ENCODE measurements at places on chromosomes 6 and 20.

GRCh38 chr20:36061754-36062153, 92.8 kb upstream of the EPB41L1 start:
- no peak for DNase-seq

GRCh38 chr6:1949538-1949937, 295.9 kb downstream of the GMDS start:
- no peak for DNase-seq

DNA sequence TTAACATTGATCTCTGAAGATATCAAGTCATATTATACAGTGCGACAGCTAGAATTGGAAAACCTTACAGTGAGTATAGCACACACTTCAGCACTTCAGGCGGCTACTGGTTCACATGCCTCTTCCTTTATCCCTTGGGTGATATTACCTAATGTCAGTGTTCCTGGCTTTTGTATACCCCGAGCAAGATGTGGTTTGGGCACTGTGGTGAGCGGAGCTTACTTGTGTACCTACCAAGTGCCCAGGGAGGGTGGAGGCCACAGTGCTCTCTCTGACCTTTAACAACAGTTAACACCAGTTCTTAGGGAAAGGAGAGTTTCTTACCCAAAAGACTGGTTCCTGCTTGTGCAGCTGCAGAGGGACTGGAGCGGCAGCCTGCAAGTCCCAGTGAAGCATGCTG, 64.4 kb downstream of the PTPN1 start:
- no peak for DNase-seq

DNA sequence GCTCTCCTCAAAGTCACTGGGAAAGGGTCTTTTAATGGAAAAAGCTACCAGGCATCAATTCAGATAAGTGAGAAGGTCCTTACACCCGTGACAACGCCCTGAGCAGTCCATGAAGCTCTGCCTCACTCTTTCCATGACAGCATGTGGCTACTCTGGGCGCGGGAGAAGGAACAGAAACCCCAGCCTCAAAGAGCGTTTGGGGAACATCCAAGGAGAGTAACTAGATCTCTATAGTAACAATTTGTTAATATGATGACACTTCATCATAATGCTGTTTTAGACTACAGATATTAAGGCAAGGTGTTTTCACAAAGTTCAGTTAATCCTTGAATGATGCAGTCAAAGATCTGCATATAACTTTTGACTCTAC, 55.2 kb downstream of the KIF6 start:
- DNase-seq, result no peak

DNA sequence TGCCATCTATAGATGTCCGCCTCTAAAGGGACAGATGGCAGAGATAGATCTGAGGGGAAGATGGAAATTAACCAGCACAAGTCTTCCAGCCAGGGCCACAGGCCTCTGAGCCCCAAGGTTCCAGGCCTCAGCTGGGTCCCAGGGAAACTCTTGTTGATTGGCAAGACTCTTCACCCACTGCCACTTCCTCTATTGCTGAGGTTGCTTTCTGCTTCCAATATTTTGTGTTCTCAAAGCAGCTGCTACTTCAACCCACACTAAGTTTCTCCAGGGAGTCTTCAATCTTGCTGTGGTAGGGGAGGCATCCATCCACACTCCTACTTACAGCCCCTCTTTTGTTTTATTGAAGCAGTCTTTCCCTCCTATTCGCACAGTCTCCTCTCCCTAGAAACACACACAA, 36.4 kb upstream of the SASH1 start:
- no peak for DNase-seq

GRCh38 chr20:8547968-8548588, 416.0 kb downstream of the PLCB1 start:
- DNase-seq, result no peak

DNA sequence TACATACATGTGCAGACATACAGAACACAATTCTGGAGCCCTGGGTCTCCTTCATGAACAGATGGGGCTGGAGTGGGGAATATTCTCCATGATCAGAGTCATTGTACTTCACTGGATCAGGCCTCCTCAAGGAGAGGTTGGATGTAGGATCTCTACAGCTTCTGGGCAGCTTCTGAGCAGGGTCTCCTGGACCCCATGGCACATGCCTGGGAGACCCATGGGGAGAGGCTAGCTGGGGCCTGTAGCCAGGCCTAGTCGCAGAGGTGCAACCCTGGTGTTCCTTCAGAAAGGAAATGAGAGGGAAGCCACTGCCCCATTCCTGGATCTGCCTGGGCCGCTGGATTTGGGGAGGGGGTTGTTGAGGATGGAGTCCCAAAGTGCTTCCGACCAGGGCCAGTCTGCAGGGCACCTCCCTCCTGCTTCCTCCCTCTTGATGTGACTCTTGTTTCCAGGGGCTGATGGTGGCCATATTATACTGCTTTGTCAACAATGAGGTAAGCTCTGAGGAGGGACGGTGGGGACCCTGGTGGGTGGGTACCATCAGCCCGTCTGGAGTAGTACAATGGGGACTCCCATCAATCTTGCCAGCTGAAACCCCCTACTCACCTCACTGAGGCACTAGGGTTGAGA, 31.8 kb downstream of the GLP1R start:
- DNase-seq, result no peak

DNA sequence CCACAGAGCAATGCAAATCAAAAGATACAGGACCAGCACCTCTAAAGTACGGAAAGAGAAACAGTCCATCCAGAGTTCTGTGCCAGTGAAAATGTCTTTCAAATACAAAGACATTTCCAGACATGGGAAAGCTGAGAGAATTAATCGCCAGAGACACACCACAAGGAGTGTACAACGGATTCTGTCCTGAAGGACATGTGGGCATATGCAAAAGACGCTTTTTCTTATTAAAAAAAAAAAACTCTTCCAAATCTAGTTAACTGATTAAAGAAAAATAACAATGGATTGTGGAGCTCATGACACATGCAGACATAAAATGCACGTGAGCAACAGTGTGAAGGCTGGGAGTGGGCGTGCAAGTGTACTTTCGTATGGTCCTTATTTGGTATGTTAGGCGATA, 22.8 kb downstream of the KIF25 start:
- no peak for DNase-seq

DNA sequence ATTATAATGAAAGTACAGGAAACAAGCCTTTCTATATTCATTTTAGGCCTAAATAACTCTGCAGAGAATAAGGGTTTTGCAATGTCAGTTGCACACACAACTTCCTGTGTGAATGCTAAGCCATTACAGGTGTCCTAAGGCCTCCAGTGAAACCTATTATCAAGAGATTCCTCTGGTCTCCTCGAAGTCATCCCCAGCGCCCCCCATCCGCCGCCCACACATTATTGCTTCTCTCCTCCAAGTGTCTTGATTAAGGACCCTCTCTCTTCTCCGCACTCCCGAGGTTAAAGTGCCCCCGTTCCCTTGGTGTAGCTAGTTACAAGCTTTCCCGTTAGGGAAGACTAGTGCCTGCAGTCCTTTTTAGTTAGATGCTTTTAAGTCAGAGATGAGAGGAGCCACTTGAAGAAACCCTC, 1.3 kb downstream of the HIVEP2 start:
- no peak for DNase-seq

DNA sequence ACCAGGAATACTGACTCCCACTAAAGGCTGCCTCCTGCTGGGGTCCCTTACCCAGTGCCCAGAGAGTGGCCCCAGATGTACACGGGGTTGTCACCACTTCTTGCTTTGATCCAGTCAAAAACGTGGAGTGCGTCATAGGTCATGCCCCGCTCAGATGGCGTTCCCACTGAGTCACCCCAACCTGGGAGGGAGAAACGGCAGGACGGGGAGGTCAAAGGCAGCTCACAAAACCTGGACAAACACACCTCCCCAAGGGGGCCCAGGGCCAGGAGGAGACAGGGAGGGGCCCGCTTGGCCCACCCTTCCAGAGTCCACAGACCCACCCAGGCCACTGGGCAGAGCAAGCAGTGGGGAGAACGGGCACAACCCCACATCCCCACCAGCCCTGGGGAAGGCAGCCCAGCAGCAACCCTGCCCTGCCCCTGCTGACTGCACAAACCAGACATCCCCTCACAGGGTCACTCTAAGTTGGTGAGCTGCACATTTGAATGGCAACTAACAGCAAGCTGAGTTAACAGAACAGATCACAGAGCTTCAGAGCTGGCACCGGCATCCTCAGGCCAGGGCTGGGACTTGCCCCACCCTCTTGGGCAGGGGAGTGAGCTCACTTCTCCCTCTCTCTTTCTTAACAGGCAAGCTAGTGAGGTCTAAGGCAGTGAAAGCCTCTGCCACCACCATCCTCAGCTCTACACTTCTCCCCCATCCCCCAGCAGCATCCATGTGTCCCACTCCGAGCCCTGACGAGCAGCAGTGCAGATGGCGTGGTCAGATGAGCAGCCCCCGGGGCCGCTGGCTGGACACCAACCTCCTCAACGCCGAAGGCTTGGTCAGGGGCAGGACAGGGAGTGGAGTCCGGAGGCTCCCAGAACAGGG, 61.7 kb downstream of the PYGB start:
- DNase-seq, result no peak

DNA sequence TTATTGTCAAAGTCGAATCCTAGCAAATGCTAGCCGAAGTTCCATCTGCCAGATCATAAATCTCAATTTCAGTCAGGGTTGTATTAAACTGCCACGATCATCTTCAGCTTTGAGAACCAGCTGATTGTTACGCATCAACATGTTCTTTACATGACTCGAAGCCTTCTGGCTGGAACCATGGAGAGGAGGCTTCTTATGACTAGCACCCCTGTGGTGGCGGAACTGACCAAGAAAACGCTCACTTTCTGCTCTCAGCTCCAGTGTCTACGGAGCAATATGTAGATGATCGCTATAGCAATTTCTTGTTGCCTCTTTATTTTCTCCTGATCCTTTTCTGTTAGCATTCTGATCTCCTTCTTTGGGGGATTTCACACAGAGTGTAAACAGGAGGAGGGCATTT, 479.4 kb upstream of the SLC35B3 start:
- no peak for DNase-seq

DNA sequence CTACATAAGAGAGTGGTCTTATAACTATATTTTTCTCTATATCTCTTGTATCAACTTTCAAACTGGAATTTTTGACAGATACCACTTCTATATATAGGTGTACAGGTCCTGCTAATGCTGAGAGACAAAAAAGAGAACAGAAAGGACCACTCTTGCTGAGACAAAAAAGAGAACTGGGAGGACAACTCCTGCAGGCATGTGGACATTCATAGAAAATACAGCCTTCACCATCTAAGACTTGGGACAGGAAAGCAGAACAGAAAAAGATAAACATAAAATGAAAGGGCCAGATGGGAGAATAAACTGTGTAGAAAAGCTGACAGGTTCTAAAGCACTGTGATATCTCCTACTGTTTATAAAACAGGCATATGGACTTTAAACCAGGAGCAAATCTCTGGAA, 541.0 kb upstream of the ADGRB3 start:
- DNase-seq, result no peak

GRCh38 chr20:48777005-48777404, 50.8 kb downstream of the PREX1 start:
- DNase-seq, result no peak

GRCh38 chr6:55993418-55993817, 118.0 kb upstream of the BMP5 start:
- no peak for DNase-seq

DNA sequence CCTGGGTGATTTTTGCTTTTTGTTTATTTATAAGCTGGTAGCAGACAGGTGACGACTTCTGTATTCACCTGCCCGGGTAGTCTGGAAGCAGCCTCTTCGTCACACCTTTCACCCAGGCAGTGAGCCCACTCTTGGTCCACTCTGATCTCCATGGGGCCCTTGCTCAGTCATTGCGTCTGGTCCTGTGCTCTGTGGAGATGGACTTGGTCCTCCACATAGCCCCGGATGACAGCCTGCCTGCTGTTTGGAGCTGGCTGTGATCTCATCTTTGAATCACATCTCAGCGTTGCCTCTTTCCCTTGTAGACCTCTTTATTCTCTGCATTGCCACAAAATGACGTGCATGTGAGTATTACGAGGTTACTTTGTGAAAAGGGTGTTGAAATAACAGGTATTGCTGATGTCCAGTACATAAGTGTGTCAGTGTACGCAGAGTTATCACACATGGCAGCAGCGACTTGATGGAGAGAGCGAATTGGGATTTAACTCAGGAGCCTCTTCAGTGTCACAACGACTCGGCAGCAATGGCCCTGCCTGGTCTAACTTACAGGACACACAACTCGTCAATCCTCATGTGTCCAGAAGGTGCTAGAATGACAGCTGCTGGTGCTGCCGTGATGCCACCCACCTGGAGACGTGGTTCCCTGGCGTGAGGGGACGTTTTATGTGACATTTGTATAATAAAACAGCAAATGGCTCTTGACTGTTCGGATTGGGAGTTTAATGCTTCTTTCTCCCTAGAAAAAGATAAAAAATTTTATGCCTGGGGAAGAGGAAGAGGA, 24.2 kb upstream of the FRMD1 start:
- DNase-seq, result no peak

- DNase-seq, result no peak
Observed at GRCh38 chr6:12275107-12275506, 15.1 kb upstream of the EDN1 start.

- no peak for DNase-seq
Observed at GRCh38 chr20:37237656-37238055, 24.0 kb downstream of the GHRH start.

GRCh38 chr20:50395914-50396488, 114.2 kb upstream of the PTPN1 start:
- no peak for DNase-seq

GRCh38 chr6:138468320-138469015, 30.8 kb downstream of the NHSL1 start:
- no peak for DNase-seq

- no peak for DNase-seq
Observed at GRCh38 chr20:846894-847278, 13.4 kb downstream of the FAM110A start.

DNA sequence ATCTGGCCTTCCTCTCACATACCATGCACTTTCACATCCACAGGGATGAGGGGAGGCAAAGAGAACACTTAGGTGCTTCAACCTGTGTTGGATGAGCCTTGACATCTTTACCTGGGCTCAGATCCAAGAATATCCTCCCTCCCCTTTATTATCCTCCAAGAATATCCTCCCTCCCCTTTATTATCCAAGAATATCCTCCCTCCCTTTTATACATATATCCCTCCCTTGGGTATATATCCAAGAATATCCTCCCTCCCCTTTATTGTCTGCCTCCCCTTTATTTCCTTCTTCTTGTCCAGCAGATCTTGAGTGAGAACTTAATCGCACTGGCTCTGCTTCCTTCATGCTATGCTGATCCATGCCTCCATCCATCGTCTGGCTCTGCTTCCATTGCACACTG, 30.3 kb downstream of the LAMA4 start:
- no peak for DNase-seq

- no peak for DNase-seq
Observed at GRCh38 chr6:39268721-39269120, 39.4 kb upstream of the KCNK5 start.

DNA sequence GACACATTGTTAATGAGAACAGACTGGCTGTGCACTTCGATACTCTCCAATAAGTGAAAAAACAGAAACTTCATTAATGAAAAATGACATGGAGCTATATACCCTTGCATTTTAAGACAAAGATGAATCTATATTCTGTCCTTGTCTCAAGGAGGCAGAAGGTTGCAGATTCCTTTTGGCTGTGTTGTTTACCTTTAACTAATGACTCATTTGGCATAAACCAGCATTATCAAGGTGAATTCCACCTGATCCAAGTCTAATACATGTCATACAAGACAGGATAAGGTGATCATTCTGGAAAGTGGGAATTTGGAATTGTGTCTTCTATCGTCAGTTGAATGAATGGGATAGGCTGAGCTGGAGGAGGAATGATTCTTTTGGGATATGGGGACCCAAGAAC, 192.9 kb downstream of the PLCB4 start:
- no peak for DNase-seq

Data from stimulated activated CD4-positive, alpha-beta T cell treated with anti-CD3 and anti-CD28 coated beads, Interleukin-1b, Interleukin-23, amount 100 ng/mL, for 1 hour (primary cell).